ENCODE measurements at places on chromosomes 1 and 21.
A peak's percentile ranks its signal among the peaks of the same experiment; 100 is the strongest.

DNA sequence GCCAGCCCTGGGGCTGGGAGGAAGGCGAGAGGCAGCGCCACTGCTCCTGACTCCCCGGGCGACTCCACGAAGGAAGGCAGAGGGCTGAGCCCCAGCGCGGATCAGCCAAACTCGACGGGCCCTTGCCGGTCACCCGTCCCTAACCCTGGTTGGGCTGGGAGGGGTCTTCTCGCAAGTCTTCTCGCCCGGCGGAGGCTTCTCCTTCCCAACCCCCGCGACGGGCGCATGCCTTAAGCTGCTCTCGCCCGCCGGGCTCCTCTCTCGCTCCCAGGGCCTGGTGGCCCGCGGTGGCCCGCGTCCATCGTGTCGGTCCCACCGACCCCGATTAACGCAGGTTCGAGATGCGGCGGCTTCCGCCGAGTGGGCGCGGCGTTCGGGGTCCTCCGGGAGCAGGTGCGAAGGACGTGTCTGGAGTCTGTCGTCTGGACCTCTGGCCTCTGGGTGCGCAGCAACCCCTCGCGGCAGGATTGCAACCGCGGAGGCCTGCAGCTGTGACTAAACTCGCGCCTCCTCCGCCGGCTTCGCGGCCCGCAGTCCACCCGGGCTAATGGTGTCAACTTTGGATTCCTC is 29.0 kb upstream of the PPM1J start:
- DNase-seq: no peak

GRCh38 chr1:13762642-13763041 is 62.7 kb downstream of the PRDM2 start:
- no peak for DNase-seq

DNA sequence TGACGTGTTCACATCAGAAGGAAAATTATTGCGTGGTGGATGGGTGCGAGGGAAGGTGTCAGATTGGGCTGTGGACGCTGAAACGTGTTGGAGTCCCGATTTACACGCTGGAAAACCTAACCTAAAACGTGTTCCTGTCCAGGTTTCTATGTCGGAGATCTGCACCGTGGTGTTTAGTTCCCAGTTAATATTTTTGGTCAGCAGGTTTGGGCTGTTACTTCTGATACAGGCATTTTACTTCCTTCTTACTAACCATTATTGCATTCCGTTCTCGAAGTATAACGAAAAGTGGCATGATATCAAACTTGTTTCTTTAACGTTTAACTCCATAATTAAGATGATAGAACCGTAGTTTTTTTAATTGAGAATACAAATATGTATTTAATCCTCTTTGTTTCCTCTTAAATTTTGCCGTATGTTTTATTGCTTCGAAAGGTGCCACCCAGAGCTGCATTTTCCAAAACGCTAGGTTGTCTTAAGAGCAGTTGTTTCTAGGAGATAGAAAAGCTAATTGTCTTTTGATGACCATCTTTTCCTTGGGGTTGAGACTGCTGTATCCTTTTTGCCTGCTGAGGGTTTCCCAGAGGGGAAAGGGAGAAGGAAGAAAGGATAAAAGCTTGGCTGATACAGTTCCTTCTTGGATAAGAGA is 1.3 kb downstream of the ADARB1 start:
- DNase-seq: no peak

DNA sequence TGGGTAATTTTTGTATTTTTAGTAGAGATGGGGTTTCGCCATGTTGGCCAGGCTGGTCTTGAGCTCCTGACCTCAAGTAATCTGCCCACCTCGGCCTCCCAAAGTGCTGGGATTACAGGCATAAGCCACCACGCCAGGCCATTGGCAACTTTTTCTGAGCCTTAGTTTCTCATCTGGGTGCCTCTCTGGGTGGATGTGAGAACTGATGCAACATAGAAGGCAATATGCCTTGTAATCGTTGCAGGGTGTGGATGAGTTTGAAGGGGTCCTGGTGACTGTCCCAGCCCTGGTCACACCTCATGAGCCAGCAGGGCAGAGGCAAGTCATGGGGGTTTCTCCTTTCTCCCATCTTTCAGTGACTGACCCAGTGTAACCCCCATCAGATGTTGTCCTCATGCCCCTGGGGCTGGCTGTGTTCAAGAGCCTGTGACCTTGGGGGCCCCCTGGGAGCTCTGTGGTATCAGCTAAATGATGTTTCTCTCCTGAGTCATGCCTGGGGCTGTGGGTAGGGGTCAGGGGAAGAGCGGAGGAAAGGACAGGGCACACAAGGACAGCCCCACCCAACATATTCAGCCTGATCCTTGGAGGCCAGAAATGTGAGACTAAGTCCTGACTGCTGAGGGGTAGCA is 3.6 kb downstream of the COL9A2 start:
- DNase-seq: peak; percentile 38

GRCh38 chr1:116218922-116219321 is 107.7 kb downstream of the MAB21L3 start:
- DNase-seq: no peak

- DNase-seq: no peak
Measured at GRCh38 chr1:190226006-190226405, 251.7 kb downstream of the BRINP3 start.

GRCh38 chr1:219798283-219799030 is 129.9 kb downstream of the SLC30A10 start:
- no peak for DNase-seq

GRCh38 chr1:205294175-205294917 is 27.2 kb downstream of the NUAK2 start:
- DNase-seq: no peak

DNA sequence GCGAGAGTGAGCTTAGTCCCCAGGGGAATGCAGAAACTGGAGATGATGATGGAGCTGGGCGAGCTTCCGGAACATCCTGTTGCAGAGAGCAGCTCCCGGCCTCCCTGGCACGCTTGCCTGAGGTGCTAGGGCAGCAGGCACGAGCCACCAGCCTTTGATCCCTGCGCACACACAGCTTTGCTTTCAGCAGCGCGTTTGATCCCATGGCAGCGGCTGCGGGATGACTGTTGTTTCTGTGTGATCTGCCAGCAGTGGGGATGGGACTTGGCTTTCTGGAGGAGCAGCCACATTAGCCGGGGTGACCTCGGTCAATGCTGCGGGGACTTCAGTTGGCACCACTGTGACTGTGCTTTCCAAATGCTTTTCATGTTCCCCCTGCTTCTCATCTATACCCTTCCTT is 193.2 kb downstream of the KAZN start:
- DNase-seq: no peak

- DNase-seq: no peak
Measured at GRCh38 chr1:31198150-31198549, 41.5 kb downstream of the NKAIN1 start.

DNA sequence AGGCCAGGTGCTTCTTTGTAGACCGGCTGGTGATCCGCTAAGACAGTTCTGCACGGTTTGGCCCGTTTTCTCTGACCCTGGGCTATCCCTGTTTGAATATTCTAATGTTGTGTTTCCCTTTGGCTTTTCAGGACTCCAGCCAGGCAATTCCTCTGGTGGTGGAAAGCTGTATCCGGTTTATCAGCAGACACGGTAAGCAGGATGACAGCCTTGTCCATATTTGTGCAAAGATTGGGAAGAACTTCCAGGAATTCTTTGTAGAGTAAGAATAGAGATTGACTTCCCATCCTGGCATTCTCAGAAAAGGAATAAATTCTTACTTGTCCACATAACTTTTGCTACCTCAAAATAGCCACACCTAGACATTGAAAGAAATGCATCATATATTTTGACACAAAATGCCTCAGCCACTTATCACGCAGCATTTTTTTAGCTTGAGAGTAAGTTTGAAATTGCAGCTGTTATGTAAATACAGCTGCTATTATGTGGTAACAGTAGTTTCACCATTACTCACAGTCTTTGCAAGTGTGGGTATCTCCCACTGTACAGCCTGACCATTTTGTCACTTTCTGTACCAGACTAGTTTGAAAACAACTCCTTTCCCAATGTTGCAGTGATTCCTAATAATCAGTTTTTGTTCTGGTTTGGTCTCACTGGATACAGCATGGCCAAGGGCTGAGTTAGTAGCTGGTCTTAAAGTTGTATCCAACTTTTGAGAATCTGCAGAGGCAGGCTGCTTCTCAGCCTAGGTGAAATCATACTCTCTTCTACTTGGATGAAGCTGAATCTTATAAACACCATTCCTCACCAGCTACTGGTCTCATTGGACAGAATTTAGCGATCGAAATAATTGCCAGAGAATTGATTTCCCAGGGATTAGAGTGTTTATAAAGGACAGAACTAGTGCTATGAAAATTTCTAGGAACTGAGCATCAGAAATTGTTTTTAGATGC is 40.0 kb upstream of the IKBKE start:
- peak; percentile 67 for DNase-seq

GRCh38 chr1:160284220-160284781 is 632 bp downstream of the PEX19 start:
- DNase-seq: peak; percentile 19

DNA sequence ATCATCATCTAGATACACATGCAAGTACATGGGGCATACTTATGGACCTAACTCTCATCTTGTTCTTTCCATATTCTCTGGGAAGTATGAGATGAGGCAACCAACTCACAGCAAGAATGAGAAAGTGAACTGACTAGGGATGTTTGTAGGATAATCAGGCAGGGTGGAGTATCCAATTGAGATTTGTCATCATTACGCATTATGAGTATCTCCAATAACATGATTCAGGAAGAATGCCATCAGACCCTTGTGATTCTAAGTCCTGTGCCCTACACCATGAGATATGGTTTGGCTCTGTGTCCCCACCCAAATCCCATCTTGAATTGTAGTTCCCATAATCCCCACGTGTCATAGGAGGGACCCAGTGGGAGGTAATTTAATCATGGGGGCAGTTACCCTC is 154.0 kb downstream of the SLC30A10 start:
- no peak for DNase-seq

- no peak for DNase-seq
Measured at GRCh38 chr1:46102769-46103476, 29.5 kb downstream of the PIK3R3 start.

- DNase-seq: no peak
Measured at GRCh38 chr1:235907187-235907896, 40.6 kb upstream of the LYST start.
